ENCODE measurements at places on chromosomes 2 and 18.
A peak's percentile ranks its signal among the peaks of the same experiment; 100 is the strongest.

- peaks cover 40% of the 10 kb centered on the region for H3K4me1 ChIP-seq
- DNase-seq: no peak
- no peaks in the 10 kb centered on the region for H3K27me3 ChIP-seq
- peaks cover 3% of the 10 kb centered on the region for H3K36me3 ChIP-seq
- no peak overlapping the region for H3K4me3 ChIP-seq
Measured at GRCh38 chr2:9250498-9251153, 44.0 kb downstream of the ASAP2 start.

- no peak overlapping the region for H3K27ac ChIP-seq
- H3K4me1 ChIP-seq: peaks cover 11% of the 10 kb centered on the region
- no peak overlapping the region for H3K4me3 ChIP-seq
- H3K36me3 ChIP-seq: no peaks in the 10 kb centered on the region
- DNase-seq: no peak
Measured at GRCh38 chr2:59974051-59974766, 579.2 kb downstream of the BCL11A start.

DNA sequence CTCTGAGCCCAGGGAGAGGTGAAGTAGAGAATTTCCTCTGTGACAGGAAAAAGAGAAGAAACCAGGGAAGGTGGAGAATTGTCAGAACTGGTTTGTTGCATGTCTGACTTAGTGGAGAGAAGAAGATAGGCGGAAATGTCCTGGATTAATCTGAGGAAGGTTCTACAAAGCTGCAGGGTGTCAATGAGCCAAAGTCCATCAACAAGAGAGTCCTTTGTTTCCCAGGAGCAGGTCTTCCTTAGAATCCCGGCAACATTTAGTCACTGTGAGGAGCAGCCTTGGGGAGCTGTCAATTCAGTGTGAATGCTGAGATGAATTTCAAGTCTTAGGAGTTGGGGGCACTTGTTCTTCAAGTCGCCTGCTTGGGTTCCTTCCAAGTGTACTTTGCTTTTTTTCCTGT is 88.4 kb upstream of the CELF4 start:
- peaks cover 19% of the 10 kb centered on the region for H3K27me3 ChIP-seq
- H3K4me3 ChIP-seq: no peak overlapping the region
- peak overlapping the region; percentile 19 for H3K27ac ChIP-seq
- no peaks in the 10 kb centered on the region for H3K36me3 ChIP-seq

GRCh38 chr18:37787452-37787851 is 221.9 kb upstream of the CELF4 start:
- H3K4me3 ChIP-seq: no peak overlapping the region
- no peak overlapping the region for H3K27ac ChIP-seq
- no peaks in the 10 kb centered on the region for H3K36me3 ChIP-seq
- DNase-seq: no peak

DNA sequence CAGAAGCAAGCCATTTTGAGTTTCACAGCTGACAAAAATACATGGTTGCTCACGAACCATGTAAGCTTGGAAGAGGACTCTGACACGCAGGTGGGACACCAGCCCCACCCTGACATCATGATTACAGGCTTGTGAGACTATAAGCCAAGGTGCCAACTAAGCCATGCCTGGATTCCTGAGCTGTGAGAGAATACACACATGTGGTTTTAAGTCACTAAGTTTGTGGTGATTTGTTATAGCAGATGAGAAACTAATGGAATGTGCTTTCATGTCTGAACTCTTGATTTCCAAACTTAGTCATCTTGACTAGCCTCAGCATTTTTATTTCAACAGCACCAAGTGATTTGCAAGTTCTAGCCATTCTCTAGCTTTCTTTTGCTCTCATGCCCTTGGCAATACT is 676.1 kb upstream of the CELF4 start:
- DNase-seq: no peak
- H3K4me3 ChIP-seq: no peak overlapping the region
- peaks cover 3% of the 10 kb centered on the region for H3K4me1 ChIP-seq

GRCh38 chr2:40240070-40240469 is 211.8 kb downstream of the SLC8A1 start:
- H3K4me1 ChIP-seq: peaks cover 2% of the 10 kb centered on the region
- H3K4me3 ChIP-seq: no peak overlapping the region
- DNase-seq: no peak

DNA sequence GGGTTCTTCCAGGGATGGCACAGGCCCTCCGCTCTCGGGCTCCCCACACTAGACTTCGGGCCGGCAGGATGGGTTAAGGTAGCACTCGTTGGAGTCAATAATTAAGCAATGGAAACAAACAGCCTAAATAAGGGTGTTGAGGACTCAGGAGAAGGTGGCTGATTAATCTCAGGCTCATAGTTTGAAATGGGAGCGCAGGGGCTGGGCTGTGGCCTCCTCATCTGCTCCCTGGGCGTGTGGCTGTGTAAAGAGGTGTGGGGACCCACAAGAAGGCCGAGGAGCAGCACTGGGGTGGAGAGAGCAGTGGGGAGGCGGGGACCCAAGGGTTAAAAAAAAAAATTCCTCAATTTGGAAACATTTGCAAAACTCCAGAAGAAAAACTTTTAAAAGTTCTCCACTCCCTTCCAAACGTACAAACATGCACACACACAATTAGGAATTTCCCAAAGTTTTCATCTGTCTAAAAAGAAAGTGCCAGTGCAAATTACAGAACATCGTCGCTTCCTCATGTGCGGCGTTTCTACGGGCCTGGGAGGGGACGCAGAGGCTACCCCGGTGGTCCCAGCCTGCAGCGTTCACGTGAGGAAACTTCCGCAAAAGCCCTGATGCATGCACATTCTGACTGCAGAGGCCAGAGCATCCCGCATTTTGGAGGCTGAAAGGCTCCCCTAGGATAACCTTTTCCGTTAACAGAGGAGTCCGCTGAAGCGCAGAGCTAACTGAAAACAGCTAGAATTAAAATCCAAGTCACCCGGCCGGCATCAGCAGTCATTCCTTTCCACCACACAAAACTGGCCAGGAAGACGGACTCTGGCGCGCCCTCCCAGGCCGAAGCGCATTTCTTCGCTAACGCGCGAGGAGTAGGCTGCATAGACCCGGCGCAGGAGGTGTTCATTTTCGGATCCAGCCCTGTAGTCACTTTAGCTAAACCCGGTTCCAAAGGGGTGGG is 1.0 kb upstream of the TUBB6 start:
- peak overlapping the region; percentile 93 for H3K27ac ChIP-seq
- H3K27me3 ChIP-seq: peaks cover 56% of the 10 kb centered on the region
- peaks cover 5% of the 10 kb centered on the region for H3K36me3 ChIP-seq
- no peak for DNase-seq
- peaks cover 11% of the 10 kb centered on the region for H3K4me1 ChIP-seq

GRCh38 chr2:186592137-186592875 is 2.5 kb downstream of the ITGAV start:
- DNase-seq: no peak
- H3K27me3 ChIP-seq: no peaks in the 10 kb centered on the region
- H3K4me3 ChIP-seq: peak overlapping the region; percentile 84
- H3K36me3 ChIP-seq: peaks cover 2% of the 10 kb centered on the region

GRCh38 chr2:167572883-167573619 is 674.3 kb downstream of the STK39 start:
- DNase-seq: no peak
- H3K27me3 ChIP-seq: no peaks in the 10 kb centered on the region
- no peak overlapping the region for H3K4me3 ChIP-seq
- no peak overlapping the region for H3K27ac ChIP-seq
- H3K4me1 ChIP-seq: no peaks in the 10 kb centered on the region

GRCh38 chr18:40546875-40547274 is 1408.2 kb upstream of the PIK3C3 start:
- DNase-seq: no peak
- no peaks in the 10 kb centered on the region for H3K27me3 ChIP-seq
- H3K4me3 ChIP-seq: no peak overlapping the region
- no peak overlapping the region for H3K27ac ChIP-seq
- no peaks in the 10 kb centered on the region for H3K36me3 ChIP-seq

- no peak overlapping the region for H3K27ac ChIP-seq
- no peak for DNase-seq
- no peaks in the 10 kb centered on the region for H3K36me3 ChIP-seq
- H3K27me3 ChIP-seq: peaks cover 4% of the 10 kb centered on the region
- no peaks in the 10 kb centered on the region for H3K4me1 ChIP-seq
Measured at GRCh38 chr2:240921995-240922244, 15.8 kb downstream of the CROCC2 start.

DNA sequence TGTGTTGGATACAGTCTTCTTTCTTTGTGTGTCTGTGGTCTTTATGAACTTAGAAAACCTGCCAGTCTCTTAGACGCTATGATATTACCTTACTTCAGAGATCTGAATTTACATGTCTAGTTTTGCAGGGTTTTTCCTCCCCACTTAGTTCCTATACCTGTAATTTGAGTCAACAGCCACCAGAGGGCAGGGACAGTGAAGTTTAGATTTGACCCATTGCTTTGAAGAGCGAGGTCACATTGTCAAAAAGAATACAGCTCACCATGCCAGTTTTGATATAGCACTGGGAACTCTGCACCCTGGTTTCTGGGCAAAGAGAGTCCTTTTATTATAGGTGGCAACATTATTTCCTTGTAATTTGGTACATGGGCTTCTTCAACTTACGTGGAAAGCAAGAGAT is 102.3 kb downstream of the MAPK4 start:
- no peak overlapping the region for H3K4me3 ChIP-seq
- no peaks in the 10 kb centered on the region for H3K27me3 ChIP-seq
- H3K36me3 ChIP-seq: peaks cover 11% of the 10 kb centered on the region
- H3K4me1 ChIP-seq: peaks cover 23% of the 10 kb centered on the region
- DNase-seq: no peak

GRCh38 chr2:2647141-2647541 is 316.1 kb upstream of the MYT1L start:
- H3K27ac ChIP-seq: no peak overlapping the region
- no peak overlapping the region for H3K4me3 ChIP-seq
- H3K4me1 ChIP-seq: no peaks in the 10 kb centered on the region
- H3K36me3 ChIP-seq: no peaks in the 10 kb centered on the region

- H3K27me3 ChIP-seq: peaks cover 12% of the 10 kb centered on the region
- H3K36me3 ChIP-seq: no peaks in the 10 kb centered on the region
- no peak for DNase-seq
- no peak overlapping the region for H3K4me3 ChIP-seq
Measured at GRCh38 chr2:228688007-228688645, 506.6 kb upstream of the SPHKAP start.

DNA sequence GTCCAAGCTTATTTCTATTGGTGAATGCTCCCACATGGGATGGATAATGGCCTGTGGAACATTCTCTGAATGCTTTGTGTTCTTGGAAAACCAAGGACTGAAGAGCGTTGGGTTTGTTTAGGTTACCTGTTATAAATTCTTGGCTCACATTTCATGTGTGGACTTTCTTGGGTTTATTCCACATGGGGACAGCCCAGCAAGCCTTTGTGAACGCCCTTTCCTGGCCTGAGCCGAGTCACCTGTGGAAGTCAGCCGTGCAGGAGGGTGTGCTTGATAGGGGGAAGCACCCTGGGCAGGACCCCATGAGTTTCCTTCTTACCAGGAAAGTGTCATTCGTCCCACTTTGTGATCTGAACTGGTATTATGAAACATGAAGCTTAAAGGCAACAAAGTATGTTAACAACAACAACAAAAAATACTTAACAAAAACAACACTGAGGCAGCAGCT is 4.1 kb downstream of the RAB31 start:
- no peak overlapping the region for H3K27ac ChIP-seq
- peaks cover 12% of the 10 kb centered on the region for H3K4me1 ChIP-seq
- no peak overlapping the region for H3K4me3 ChIP-seq

DNA sequence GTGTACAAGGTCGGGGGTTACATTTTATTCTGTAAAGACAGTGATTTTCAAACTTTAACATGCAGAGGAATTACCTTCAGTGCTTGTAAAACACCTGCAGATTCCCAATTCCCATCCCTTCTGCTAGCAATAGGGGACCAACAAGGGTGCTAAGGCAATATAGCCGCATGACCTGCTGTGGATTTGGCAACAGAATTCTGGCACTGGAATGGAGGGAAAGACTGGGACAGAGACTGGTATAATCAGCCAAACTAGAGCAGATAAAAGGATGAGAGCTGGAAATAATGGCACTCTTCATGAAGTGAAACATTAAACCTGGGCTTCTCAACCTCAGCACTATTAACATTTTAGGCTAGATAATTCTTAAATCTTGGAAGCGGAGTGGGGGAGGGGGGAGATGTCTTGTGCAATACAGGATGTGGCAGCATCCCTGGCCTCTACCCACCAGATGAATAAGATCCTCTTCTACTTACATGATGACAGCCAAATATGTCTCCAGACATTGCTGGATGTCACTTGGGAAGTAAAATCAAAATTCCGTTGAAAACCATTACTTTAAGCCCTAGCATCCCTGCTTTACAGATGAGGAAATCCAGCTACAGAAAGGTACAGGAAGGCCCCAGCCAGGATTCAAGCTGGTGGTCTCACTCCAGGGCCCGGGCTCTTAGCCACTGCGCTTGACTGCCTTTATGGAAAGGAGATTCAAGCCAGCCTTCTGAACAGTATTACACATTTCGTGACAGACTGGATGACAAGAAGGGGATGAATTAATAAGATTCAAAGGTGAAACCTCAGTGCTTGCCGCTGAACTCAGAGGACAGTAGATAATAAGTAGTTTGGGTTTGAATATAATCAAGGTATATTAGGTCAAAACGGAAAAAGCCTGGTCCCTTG is 1.7 kb downstream of the EVA1A start:
- H3K36me3 ChIP-seq: no peaks in the 10 kb centered on the region
- DNase-seq: no peak
- H3K4me1 ChIP-seq: peaks cover 19% of the 10 kb centered on the region
- H3K4me3 ChIP-seq: peak overlapping the region; percentile 58

DNA sequence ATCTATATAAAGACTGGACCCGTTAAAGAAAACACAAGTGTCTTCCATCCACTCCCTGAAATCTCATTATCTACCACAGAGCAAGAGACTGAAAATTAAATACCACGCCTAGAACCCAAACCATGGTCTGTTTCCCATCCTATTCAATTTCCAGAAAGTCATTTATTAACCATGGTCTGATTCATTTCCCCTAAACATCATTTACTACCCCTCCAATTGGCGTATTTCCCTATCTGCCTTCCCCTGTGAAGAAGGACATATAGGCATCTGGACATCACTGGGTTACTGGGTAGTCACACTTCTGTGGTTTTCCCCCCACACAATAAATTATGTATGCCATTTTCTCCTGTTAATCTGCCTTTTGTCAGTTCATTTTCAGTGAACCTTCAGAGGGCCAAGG is 30.8 kb downstream of the CCDC93 start:
- H3K27ac ChIP-seq: no peak overlapping the region
- H3K36me3 ChIP-seq: peaks cover 9% of the 10 kb centered on the region
- H3K4me1 ChIP-seq: no peaks in the 10 kb centered on the region
- no peak for DNase-seq
- no peak overlapping the region for H3K4me3 ChIP-seq

- H3K27me3 ChIP-seq: peaks cover 68% of the 10 kb centered on the region
- no peaks in the 10 kb centered on the region for H3K36me3 ChIP-seq
- no peak overlapping the region for H3K27ac ChIP-seq
- no peak for DNase-seq
Measured at GRCh38 chr18:48422947-48423378, 13.8 kb upstream of the ZBTB7C start.

- H3K36me3 ChIP-seq: peaks cover under 1% of the 10 kb centered on the region
- H3K4me3 ChIP-seq: no peak overlapping the region
- no peak for DNase-seq
- H3K27ac ChIP-seq: no peak overlapping the region
Measured at GRCh38 chr2:120672526-120673204, 63.0 kb upstream of the GLI2 start.

- no peaks in the 10 kb centered on the region for H3K27me3 ChIP-seq
- H3K27ac ChIP-seq: no peak overlapping the region
- H3K4me1 ChIP-seq: peaks cover 2% of the 10 kb centered on the region
- DNase-seq: no peak
Measured at GRCh38 chr18:23365602-23366001, 87.5 kb upstream of the RIOK3 start.

GRCh38 chr2:176003958-176004357 is 1.9 kb upstream of the LNPK start:
- H3K4me1 ChIP-seq: peaks cover 21% of the 10 kb centered on the region
- no peak for DNase-seq
- no peak overlapping the region for H3K4me3 ChIP-seq
